Kasumi-1 (cell line): ENCODE measurements at places on chromosomes 6 and 20.
A peak's percentile ranks its signal among the peaks of the same experiment; 100 is the strongest.

DNA sequence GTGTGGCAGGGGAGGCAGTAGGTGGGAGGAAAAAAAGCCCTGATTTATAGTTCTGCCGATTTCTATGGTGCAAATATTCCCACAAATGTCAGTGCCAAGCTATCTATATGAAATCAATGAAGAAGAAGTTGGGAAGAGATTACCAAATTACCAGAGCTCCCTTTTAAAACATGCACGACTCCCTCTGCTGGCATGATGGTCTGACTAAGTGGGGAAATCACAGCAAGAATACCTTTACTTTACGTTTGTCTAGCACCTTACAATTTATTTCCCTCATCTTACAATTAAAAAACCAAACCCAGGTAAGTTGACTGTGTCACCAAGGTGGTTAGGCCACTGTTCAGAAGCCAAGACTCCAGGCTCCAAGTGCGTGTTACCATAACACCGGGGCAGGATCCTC is 55.6 kb downstream of the AGPAT4 start:
- DNase-seq = no peak

- peak; percentile 25 for DNase-seq
These were observed 331.8 kb upstream of the BTBD3 start for GRCh38 chr20:11585752-11586352.

- DNase-seq = no peak
These were observed 469.8 kb downstream of the BMP2 start for GRCh38 chr20:7237251-7237650.

- DNase-seq = no peak
These were observed 51.9 kb downstream of the GRM4 start for GRCh38 chr6:34093854-34094430.

DNA sequence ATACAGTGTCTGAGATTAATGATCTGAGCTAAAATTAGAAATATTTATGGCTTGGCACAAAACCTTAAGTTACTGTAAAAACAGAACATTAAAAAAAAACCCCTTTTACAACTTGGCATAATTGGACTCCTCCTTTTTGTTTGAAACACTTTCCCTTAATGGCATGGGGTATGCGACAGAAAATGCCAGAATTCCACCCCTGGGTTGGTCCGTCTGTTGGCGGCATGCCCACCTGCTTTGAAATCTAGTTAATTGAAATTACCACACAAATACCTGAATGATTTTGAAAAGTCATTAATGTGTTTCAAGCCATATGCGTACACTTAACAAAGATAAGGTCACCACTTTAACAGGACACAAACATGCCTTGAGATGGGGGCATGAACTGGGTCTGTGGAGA is 175.1 kb upstream of the FOXQ1 start:
- DNase-seq = no peak

DNA sequence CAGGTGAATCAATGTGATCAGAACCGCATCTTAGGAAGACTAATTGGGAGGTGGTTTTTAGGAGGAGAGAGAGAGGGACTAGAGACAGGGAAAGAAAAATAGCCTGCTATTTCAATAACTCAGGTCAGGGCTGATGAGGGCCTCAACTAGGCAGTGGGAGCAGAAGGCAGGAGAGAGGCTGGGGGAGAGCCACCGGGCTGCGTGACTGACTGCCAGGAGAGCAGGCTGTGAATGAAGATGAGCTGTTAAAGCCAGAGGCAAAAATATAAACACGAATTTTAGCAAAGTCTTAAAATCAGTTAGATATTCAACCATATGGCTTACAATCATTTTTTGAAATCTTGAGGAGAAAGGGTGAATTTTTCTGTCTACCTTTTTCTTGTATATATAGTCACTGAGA is 149.6 kb downstream of the IPCEF1 start:
- no peak for DNase-seq
